Fibroblast of the conjunctiva (primary cell): ENCODE measurements at places on chromosomes 11 and 22.

DNA sequence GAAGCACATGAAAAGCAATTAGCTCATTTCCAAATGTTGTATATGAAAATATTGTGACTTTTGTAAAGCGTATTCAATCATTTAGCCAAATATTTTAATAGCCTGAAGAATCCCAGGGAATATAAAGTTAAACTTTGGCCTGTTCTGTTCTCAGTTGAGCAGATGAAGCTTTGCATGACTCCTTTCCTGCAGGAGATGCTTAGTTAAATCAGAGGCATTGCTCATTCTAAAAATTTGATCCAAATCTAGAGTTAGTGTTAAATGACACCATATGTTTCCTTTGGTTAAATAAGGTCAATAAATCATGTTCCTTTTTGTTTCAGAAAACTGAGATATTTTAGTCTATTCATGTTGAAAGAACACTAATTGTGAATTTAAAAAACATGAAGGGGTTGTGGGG is 51.2 kb upstream of the BIRC3 start:
- no peak for DNase-seq

DNA sequence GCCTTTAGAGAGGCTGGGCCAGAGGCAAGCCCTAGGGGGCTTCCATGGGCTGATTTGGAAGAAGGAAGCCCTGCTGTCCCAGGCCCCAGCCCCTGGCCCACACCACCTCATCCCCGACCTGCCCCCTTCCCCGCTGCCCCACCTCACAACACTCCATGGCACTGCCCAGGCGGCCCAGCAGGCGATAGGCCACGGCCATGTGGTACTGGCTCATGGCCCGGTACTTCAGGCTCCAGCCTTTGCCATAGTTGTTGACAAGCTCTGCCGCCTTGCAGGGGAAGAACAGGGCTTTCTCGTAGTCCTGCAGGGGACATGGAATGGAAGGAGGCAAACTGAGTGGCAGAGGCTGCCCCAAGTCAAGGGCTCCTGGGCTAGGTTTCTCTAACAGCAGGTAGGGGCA is 6.4 kb downstream of the RAPSN start:
- DNase-seq, result no peak

GRCh38 chr22:24473284-24473683 is 21.8 kb upstream of the UPB1 start:
- DNase-seq, result no peak

DNA sequence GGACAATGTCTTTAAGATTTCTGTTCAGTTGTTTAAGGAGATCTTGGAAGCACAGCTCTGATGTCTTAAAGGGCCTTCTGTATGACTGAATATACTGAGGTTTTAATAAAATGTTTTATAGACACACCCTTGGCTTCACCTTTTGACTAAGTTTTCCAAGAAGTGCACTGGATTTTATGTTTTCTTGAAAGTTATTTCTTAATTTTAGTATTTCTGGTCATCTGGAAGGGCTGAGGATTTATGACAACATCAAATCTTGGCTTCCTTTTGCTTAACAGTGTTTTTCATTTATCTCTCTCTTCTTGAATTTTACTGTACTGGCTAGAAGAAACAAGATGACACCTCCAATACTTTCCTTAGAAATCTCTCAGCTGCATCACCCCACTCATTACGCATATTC is 2423.4 kb downstream of the LRRC4C start:
- no peak for DNase-seq

GRCh38 chr11:12684816-12685215 is 10.6 kb downstream of the TEAD1 start:
- no peak for DNase-seq

GRCh38 chr11:64539239-64539638 is 51.8 kb upstream of the SLC22A12 start:
- DNase-seq, result no peak

- no peak for DNase-seq
Observed at GRCh38 chr11:82811369-82811768, 77.7 kb upstream of the FAM181B start.

- DNase-seq, result no peak
Observed at GRCh38 chr11:72179049-72179803, 12.7 kb upstream of the FOLR1 start.

GRCh38 chr11:129493746-129494145 is 118.1 kb downstream of the BARX2 start:
- no peak for DNase-seq

GRCh38 chr11:47705721-47706120 is 9.4 kb downstream of the AGBL2 start:
- no peak for DNase-seq

DNA sequence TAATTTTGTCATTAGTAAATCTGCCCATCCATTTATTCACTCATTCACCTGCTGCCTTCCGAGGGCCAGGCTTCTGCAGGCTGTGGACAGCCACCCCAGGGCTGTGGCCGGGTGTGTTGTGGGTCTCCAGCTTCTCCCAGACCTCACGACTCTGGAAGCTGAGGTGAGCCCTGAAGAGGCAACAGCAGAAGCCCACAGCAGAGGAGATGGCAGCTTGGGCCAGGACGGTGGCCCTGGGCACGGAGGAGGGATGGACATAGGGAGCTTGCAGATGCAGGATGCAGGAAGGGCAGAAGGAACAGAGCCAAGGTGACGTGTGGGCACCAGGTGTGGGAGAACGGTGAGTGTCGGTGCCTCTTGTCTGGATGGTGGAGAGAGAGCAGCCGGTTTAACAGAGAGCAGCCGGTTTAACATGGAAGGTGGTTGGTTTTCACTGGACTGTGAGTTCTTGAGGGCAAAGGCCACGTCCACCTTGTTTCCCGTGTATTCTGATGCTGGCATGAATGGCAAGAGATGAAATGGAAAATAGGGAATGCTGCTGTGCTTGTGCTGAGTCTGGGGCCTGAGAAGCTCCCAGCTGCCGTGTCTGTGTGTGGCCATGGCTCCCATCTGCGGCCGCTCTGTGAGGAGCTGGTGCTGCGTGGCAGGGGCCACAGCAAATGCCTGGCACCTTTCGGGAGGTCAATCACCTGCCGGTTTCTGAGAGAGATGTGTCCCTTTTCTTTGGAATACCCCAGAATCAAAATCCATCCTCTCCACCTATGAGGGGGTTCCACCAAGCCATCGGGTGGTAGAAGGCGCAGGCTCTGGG is 669.9 kb downstream of the BRD1 start:
- no peak for DNase-seq

DNA sequence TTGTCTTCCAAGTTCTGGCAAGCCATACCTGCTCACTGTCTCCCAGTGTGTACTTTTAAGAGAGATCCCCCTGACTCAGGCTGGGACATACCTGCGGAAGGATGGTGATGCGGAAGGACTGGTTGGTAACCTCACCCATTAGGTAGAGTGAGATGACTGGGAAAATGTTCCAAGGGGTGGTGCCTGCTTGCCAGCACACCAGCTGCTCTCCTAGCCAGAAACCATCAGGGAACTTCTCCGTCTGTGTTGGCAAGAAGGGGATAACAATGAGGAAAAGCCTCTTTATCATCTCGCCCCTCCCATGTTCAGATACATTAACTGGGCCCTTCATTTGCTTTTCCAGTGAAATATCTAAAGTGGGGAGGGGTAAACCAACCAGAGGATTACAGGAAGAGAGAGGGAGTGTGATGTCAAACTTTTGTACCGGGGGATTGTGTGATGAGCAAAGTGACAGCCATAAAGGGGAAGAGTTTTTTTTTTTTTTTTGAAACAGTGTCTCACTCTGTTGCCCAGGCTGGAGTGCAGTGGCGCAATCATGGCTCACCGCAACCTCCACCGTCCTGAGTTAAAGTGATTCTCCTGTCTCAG is at the start of gene BACE1-AS:
Gene BACE1-AS, plus strand, starts transcription at position 538 of the 588 bp plus-strand sequence.
- DNase-seq, result no peak

DNA sequence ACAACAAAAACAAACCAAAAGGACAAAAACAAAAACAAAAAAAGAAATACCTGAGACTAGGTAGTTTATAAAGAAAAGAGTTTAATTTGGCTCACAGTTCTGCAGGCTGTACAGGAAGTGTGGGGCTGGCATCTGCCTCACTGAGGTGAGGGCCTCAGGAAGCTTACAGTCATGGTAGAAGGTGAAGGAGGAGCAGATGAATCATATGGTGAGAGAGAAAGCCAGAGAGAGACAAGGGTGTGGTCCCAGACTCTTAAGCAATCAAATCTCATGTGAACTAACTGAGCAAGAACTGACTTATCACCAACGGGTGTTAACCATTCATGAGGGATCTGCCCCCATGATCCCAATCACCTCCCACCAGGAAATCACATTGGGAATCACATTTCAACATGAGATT is 58.8 kb upstream of the ZBED5 start:
- no peak for DNase-seq

DNA sequence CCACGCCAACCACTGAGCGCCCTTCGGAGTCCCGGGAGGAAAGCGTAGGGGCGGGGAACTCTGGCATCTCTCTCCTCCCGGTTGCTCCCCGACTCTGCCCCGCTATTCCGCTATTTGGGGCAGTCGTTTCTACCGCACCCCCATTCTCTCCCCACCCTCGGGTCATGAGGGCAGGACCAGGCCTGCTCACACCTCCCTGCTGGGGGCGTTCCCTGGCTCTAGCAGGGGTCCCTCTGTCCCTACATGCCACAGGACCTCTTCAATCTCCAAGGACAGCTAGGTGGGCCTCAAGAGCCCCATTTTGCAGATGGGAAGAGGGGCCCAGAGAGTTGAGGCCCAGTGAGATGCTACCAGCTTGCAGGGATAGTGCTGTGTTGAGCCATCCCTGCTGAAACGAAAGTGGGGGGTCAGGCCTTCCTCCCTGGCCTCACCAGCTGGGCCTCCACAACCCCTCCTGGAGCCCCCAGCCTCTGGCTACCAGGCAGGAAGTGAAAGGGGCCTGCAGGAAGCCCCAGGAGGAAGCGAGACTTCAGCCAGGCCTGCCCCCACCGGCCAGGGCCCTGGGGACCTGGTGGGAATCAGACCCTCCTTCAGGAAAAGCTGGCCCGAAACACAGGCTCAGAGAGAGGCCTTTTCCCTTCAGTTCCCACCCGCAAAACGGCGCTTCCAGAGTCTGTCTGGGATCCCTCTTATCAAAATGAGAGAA is 5.5 kb upstream of the SHISA8 start:
- no peak for DNase-seq

DNA sequence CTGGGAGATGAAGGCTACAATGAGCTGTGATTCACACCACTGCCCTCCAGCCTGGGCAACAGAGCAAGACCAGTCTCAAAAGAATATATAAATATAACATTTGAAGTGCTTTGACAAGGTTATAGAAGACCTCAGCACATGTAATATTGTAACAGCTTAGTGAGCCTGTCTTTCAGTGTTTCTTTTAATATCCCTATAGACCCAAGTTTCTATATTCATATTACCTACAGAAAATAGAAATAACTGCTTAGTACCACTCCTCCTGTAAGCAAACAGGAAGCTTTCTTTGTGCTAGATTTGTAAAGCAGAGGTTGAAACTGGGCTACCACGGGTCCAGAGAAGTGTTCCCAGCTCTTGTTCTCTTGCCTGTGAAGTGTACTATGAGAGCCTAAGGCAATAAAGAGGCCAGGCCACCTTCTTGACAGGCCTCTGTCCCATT is 68.2 kb downstream of the PPP2R1B start:
- DNase-seq, result no peak
